ENCODE measurements at places on chromosomes 6 and 20.
A peak's percentile ranks its signal among the peaks of the same experiment; 100 is the strongest.

DNA sequence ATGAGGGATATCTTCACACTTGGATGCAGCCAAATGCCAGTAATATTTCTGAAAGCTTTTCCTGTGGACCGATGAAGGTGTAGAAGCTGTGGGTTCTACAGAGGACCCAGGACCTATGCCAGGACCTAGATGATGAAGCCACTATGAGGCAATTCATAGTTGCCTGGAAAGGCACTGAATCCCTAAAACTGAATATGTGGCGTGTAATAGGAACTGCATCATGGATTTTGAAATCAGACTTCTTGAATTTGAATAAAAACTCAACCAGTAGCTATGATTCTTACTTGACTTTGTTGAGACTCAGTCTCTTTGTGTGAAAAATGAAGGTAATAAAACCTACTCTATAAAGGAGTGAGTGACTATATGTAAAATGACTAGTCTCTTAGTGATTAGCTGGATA, 89.9 kb upstream of the SGK1 start:
- no peak for DNase-seq

- no peak for DNase-seq
Measured at GRCh38 chr20:58629215-58629580, 21.9 kb upstream of the STX16 start.

- DNase-seq = no peak
Measured at GRCh38 chr6:107266563-107266962, 151.2 kb upstream of the BEND3 start.

DNA sequence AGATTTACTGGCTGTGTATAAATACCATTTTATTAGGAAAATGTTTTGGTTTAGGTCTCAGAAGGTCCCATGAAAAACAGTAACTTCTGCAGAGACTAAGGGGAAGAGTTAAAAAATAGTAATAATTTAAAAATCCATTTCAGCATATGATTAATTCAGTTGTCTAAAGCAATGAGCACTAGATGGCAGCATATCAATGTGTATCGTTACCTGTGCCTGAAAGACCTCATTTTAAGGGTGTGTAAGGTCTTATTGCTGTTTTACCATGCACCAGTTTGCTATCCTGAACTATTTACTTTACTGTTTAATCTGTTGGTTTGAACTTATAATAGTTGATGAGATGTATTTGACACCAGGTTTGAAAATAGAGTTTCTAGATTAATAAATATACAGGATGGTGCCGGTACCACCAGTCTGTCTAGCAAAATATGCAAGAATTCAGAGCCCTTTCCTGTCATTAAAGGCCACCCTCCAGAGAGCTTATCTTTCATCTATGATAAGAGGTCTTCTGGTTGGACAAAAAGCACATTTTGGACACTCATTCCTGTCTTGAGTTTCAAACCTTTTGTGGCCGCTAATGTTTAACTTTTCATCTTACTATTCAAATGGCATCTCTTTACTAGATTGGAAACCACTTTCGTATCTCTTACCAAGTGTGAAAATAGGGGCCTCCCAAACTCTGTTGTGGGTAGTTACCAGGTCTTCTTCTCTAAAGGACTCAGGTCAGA, 8.9 kb upstream of the AHI1 start:
- DNase-seq = peak; percentile 30

DNA sequence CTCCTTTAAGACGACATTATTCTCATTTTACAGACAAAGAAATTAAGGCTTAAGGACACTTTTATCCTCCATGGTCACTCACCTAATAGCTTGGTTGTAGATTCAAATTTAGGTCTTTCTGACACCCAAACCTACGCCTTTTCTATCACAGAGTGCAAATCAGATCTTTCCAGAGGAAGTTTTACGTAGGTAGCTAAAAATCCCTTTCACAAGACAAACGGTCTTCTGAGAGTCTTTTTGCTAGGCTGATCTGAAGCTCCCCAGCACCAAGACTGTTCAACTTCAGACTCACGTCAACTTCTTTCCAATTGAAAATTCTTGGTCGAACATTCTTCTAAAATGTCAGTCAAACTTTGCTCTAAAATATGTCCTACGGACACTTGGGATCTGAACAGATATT, 46.5 kb downstream of the BLOC1S5 start:
- no peak for DNase-seq

DNA sequence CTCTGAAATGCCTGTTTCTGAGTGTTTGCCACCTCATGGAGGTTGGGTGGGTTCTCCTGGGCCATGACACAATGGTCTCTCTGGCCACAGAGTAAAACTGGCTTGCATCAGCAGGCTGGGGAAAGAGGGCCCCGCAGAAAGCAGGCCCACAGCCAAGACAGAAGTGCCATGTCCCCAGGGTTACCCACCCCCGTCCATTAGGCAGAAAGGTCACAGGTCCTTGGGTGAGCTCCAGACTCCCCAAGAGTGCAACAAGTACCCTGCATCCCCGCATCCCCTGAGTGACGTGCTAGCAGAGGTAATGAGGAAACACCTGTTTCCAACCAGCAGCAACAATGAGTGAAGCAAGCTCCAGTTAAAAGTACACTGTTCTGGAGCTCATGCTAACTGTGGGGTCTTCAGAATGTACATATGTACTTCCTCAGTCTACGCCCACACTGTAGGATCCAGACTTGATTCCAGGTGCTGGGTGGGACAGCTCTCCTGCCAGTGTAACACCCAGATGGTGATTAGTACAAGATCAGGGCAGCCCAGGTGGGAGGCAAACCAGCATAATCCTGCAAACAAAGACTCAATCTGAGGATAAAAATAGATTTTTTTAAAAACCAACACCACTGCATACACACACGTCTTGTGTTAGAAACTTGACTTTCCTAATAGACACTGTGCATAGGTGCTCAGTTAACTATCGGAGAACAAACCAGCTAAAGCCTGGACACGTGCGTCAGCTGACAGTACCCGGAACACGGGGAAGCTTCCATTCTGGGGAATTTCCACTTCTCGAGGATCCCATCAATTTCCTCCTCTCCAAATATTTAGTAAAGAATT, 31.5 kb downstream of the RRBP1 start:
- no peak for DNase-seq

DNA sequence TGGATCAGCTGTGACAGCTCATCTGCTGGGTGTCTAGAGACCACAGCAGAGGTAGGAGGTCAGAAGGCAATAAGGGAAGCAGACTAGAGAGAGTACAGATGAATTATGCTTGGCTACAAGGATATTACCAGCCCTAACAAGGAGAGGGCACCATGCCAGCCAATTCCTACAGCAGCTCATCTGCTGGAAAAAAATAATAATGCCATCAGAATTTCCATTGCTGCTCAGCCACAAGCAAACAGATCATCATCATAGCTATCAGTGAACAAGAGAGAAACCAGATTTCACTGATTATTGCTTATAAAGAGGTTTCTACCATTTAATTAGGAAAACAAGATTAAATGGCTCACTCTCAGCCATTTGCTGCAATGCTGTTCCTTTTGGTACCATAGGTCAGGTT, 66.5 kb downstream of the PSMG4 start:
- peak; percentile 44 for DNase-seq

- DNase-seq = no peak
Measured at GRCh38 chr6:82066991-82067411, 180.5 kb downstream of the IBTK start.

DNA sequence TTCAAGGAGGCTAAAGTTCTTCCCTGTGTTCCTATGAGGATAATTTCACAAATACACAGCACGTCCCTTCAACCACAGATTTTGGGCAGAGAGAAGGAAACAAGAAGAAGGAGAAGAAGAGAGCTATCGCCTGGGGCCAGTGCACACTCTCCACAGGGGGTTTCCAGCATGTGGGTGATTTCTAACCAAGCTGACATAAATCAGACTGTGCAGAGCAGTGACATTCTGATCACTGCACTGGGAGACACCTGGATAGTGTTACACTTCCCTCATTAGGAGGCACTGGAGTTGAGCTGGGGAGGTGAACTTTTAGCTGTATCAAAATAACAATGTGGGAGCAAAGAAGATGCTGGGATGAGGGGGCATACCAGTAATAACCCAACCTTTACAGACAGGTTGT, 71.8 kb upstream of the CENPW start:
- no peak for DNase-seq

DNA sequence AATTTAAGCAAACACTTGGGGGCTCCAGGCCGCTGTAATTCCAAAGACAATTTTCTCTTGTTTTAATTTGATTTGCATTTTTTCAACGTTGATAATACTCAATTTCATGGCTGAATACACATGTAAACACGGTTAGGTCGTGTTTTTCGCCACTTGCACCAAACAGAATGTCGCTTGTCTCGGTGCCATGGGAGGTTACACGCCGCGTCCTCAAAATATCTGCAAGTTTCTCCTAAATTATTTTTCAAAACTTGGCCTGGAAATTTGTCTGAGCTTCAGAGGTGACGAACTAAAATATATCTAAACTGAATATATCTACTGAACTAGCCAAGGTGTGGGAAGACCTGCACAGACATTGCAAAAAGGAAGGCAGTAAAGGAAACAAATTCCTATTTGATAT, 15.0 kb downstream of the FOXA2 start:
- DNase-seq = no peak

DNA sequence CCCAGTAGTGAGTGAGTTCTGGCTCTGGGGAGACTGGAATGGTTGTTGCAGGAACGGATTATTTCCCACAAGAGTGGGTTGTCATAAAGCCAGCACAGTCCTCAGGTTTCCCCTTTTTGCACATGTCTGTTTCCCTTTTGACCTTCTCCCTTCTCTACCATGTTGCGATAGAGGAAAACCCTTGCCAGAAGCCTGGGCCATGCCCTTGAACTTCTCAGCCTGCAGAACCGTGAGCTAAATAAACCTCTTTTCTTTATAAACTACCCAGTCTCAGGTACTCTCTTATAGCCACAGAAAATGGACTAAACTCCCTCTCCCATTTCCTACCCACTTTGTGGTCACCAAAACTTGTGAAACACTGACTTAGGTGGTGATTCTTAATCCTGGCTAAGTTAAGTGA, 7.2 kb upstream of the PPP1R16B start:
- no peak for DNase-seq

- no peak for DNase-seq
Measured at GRCh38 chr6:28736121-28736520, 187.7 kb downstream of the TRIM27 start.

GRCh38 chr6:3977875-3978711, 100.8 kb downstream of the FAM217A start:
- DNase-seq = no peak

DNA sequence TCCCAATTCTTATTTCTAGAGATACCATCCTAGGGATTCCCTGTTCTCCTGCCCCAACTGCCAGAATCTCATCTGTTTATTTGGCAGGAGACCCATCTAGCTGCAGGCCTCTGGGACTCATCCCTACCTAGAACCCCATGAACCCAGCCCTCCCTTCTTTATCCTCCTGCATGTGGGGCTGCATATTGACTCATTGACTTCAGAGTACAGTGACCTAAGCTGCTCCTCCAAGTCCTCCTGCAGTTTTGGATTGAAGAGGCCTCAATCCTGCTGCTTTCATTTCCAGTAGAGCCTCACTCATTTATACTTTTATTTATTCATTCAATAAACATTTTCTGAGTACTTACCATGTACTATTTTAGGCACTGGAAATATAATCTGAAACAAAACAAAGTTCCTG, 11.6 kb downstream of the TMEM200A start:
- no peak for DNase-seq

GRCh38 chr6:39657355-39658135, 67.7 kb downstream of the KIF6 start:
- DNase-seq = no peak

GRCh38 chr6:121896363-121896762, 460.9 kb downstream of the GJA1 start:
- DNase-seq = no peak

DNA sequence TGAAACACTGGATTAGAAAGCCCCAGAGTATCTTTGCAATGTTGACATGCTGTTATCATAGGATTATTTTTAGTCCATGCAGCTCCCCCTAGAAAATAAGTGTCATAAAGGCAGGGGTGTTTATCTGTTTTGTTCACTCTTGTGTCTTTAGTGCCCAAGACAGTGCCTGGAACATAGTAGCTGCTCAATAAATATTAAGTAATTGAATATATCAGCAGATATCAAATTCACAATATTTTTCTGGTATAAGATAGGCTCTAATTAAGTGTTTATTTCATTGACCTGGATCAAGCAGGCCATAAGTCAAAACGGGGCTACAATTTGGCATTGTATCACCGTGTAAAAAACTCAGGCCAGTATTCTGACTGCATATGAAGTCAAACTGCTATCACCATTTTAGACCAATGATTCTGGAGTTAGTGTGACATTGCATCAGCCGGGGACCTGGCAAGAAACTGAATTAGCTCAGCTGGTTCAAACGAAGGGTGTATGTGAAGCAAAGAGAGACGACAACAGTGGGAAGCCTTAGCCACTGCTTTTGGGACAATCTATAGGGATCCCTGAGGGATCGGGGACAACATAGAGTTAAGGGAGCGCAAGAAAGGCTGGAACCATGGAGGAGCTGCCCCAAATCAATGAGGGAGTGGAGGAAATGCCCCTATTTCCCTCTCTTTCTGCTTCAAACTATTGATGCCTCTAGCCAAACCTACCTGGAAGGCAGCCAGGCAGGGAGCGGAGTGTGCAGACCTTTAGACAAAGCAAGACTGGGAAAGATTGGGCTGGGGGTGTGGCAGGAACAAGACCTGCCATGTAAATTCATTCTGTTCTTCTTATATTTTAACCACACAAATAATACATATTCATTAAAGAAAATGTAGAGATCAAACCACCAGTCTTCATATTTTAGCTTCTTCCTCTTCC, 112.2 kb downstream of the PLEKHG1 start:
- DNase-seq = no peak

DNA sequence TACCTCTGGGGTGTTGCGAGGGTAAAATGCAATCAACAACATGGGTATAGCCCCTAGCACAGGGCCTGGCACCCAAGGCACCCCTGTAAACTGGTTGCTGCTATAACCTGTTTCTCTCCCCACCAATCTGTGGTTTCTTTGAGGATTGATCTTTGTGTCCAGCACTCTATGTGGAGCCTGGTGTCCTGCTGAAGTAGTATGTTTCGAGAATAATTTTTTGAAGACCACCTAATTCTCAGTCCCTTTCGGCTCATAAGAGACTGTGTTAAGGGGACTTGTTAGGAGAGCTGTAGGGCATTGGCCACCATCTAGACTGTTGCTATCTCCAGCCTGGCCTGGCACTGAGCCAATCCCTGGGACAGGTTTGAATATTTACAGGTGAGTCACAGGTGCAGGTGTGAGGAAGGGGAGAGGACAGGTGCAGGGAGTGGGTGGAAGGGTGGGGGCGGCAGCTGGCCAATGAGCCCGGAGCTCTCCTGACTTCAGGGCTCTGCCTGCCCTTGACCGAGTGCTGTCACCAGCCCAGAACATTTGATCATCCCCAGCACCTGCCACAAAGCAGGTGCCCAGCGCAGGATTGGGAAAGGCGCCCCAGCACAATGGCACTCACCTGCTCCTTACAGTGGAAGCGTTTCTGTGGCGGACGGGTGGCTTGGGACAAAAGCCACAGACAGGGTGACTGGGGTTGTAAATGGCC, 8.1 kb upstream of the C20orf144 start:
- no peak for DNase-seq
